Activated CD4-positive, alpha-beta T cell treated with anti-CD3 and anti-CD28 coated beads for 4 hours (primary cell): ENCODE measurements at places on chromosomes 5 and 9.

- DNase-seq: no peak
Observed at GRCh38 chr9:35267710-35268109, 105.9 kb downstream of the UNC13B start.

DNA sequence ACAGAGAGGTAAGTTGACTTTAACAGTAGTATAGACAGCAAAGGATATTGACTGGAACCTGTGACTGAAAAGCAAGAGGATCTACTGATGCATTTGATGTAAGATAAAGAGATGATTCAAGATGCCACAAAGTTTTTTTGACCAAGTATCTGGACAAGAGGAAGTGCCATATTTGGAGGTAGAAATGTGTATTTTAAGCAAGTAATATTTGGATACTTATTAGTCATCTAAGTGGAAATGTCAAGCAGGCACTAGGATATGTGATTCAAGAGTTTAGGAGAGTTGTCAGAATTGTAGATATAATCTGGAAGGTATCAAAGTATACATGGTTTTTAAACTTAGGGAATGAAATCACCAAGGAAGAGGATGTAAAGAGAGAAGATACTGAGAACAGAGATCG, 686.1 kb upstream of the CHD1 start:
- no peak for DNase-seq

GRCh38 chr5:166083183-166083959, 2208.1 kb upstream of the WWC1 start:
- DNase-seq: no peak

- DNase-seq: no peak
Observed at GRCh38 chr9:82512728-82513127, 524.2 kb downstream of the SPATA31D1 start.

DNA sequence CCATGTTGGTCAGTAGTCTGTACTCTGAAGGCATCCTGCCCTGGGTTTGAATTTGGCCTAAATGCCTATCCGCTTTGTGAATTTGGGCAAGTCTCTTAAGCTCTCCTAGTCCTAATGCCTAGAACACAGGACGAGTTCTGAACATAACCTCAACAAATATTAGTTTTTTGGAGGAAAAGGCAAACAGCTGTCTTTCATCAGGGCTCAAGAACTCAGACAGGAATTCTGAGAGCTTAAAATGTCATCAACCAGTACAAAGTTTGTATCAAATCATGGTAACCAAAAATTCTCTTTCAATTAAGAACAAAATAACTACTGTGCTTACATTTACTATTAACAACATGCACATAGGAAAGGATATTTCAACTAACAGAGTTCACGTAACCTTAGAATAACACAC, 182.5 kb upstream of the PPP1R2B start:
- no peak for DNase-seq

GRCh38 chr5:54900984-54901725, 84.2 kb downstream of the ESM1 start:
- DNase-seq: no peak
